Skeletal muscle tissue (tissue), 5 donors: ENCODE measurements at places on chromosomes 5 and 9. TPM values are rescaled to one million over a fixed set of nuclear protein-coding genes. Genes with fewer than 3 reads are reported as not detected.

SLC6A3 gene
- total RNA-seq = not detected

DNLZ gene
- total RNA-seq = 5.2 TPM

OSMR gene
- 4.2 TPM for total RNA-seq

PCDHA4 gene
- 0.52 TPM for total RNA-seq

PDE4D gene
- 59.0 TPM for total RNA-seq

FBP2 gene
- 72.5 TPM for total RNA-seq

SLCO4C1 gene
- 1.0 TPM for total RNA-seq

OLFML2A gene
- 65.8 TPM for total RNA-seq
